Activated CD8-positive, alpha-beta memory T cell treated with anti-CD3 and anti-CD28 coated beads for 4 hours (primary cell): ENCODE measurements at places on chromosomes 2 and 18.
A peak's percentile ranks its signal among the peaks of the same experiment; 100 is the strongest.

DNA sequence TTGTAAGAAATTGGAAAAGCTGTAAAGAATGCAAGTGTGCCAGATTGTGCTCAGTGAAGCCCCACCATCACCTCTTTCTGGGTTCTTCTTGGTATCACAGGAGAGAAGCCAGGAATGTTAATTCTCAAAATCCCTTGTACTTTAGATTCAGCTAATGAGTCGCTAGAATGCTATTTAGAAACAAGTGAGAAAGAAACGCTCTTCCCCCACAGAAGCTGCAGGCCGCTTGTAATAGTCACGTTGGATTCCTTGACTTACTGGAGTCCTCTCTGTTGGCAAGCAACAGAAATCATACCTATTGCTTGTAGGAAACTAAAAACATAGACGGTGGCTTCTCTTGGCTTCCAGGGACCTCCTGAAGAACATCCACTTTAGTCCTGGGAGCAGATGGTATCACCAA, 375.6 kb upstream of the LRATD1 start:
- no peak for DNase-seq

GRCh38 chr2:69945441-69945840, 16.0 kb downstream of the ASPRV1 start:
- no peak for DNase-seq

DNA sequence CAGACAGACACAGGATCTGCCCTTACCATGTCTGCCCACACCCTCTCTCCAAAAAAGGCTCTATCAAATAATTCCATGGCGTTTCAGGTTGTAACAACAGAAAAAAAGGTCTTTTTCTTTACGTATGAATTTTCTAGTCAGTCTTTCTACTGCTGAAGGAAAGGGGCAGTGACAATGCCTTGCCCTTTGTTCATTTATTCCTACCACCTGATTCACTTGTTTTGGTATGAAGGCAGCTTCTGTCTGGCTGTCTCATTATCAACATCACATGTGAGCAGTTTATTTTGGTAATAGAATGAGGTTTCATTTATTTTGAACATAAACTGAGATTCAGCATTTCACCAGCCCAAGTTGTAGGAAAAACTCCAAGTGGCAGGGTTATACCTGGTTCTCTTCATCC, 94.3 kb upstream of the KLF7 start:
- no peak for DNase-seq

DNA sequence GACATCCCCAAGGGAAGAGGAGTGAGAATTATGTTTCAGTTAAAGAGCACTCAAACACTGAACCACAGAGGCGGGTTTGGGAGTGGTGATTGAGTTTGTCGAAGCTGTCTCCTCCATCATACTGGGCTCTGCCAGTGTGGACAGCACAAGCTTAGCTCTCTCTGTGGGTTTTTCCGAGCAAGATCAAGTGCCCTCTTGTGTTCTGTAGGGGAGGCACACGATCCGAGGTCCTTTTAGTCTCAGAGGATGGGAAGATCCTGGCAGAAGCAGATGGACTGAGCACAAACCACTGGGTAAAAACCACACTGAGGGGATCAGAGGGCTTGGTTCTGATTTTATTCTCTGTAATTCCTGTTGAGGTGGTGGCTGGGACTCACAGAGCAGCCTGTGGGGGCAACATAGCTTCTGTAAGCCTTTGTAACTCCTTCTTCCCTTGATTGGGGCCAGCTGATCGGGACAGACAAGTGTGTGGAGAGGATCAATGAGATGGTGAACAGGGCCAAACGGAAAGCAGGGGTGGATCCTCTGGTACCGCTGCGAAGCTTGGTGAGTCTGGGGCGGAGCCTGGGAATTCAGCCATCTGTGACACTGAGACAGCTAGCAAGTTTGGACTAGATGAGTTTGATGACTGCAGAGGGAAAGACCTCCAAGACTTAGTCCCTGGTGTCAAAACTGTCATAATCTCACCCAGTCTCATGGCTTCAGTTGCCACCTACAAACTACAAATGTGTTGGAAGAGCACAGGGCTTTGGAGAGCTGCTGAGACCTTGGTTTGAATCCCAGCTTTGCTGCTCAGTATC, 2.0 kb downstream of the NAGK start:
- DNase-seq: no peak

- DNase-seq: no peak
These were observed 353.7 kb downstream of the ARL6IP6 start for GRCh38 chr2:153072077-153072476.

GRCh38 chr2:8595811-8596600, 85.8 kb upstream of the ID2 start:
- no peak for DNase-seq

- DNase-seq: peak; percentile 50
These were observed 15.1 kb upstream of the NMUR1 start for GRCh38 chr2:231545105-231545902.

GRCh38 chr2:78068808-78069207, 546.6 kb upstream of the LRRTM4 start:
- no peak for DNase-seq

DNA sequence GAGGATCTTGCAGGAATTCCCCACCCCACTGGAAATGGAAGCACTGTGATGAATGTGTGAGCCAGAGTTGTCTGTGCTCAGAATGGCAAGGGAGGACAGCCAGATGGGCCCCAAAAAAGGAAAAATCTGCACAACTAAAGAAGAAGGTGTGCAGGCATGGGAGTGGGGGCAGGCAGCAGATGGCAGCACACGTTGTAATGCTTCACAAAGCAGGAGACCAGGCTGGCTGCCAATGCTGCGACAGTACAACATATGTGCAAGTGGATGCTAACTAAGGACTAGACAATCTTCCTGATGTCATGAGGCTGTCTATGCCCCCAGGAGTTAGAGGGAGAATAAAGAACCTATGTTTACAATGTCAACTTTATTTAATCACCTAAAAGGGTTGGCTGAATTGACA, 27.2 kb downstream of the ST6GAL2 start:
- no peak for DNase-seq

DNA sequence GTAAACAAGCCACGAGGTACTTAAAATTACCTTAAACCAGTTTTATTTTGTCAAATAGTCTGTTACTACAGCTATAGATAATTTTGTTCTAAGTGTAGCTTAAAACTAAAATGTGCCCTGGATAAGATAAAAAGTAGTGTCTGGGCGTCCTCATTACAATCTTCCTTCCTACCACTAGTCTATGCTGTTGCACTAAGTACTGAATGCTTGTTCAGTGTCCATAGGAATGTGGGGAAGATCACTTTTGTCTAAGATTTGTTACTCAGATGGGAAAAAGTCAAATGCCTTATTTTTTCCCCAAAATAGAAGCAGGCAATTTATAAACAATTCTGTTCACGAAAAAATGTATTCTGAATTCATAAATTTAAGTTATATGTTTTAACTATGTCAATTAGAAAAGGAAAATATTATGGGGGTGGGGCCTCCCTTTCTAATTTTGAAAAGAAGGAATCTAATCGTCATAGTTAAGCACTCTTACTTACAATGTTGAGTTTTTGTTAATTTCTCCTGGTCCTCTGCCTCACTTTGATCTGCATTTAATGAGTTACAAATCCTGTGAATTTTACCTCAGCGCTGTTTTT, 140.4 kb upstream of the VRK2 start:
- DNase-seq: no peak

DNA sequence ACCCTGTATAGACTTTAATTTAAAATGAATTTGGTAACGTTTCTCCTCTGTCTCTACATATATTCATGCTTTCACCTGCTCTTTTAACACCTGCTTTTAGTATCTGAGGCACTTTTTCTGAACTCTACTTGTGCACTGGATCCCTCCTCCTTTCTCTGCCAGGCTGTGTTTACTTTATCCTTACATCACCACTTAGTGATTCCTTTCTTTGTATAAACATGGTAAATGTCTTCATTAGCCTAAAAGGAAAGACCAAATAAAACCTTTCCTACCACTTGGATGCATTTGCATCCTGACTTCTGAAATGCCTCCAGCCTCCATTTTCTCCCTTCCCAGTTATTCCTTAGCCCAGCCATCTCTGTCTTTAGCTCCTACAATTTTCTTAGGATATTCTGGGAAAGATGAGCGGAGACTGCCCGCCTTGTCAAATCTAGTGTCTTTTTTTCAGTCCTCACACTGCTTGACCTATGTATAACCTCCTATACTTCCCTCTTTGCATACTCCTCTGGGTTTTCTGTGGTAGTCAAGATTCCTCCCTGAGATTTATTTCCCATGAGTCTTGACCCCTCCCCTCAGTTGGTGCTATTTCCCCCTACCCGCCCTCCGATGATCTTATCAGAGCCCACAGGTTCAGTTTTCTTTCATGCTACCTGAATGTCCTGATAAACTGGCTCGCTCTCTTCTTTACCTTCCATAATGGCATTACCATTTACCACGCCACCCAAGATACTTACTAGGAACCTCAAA, 44.8 kb downstream of the REL start:
- DNase-seq: no peak

DNA sequence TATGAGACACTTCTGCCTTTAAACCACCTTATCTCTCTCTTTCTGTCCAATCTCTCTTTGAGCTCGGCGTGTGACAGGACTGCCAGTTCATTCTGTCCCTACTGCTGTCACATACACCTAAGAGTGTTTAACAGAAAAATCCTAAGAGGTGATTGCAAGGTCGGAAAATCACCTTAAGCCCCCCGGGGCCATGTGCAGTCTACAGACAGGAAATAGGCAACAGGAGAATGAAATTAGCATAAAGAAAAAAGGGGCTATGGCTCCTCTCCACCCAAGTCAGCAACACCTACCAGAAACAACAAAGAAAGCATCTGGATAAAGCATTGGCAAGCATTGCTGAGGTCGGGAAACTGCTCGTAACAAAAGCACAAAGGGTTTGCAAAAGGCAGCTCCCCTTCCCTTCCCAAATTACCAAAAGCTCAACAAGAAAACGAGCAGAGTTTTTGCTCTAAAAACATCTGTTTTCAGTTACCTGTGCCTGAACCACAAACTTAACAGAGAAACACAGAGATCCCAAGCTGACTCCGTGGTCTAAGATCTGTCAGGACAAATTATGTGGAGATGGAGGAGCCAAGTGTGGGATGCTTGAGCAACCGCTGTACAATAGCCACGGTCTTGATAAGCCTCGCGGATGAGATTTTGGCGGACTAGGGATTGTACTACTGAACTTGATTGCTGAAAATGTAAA, 30.4 kb downstream of the ANKRD44 start:
- no peak for DNase-seq

- no peak for DNase-seq
These were observed 19.0 kb downstream of the BOK start for GRCh38 chr2:241577413-241578122.

GRCh38 chr2:24220554-24221291, 45.9 kb downstream of the FAM228A start:
- no peak for DNase-seq

- DNase-seq: no peak
These were observed 151.7 kb downstream of the ARHGAP28 start for GRCh38 chr18:6881034-6881820.

- no peak for DNase-seq
These were observed 92.2 kb upstream of the CDKL4 start for GRCh38 chr2:39335930-39336329.

DNA sequence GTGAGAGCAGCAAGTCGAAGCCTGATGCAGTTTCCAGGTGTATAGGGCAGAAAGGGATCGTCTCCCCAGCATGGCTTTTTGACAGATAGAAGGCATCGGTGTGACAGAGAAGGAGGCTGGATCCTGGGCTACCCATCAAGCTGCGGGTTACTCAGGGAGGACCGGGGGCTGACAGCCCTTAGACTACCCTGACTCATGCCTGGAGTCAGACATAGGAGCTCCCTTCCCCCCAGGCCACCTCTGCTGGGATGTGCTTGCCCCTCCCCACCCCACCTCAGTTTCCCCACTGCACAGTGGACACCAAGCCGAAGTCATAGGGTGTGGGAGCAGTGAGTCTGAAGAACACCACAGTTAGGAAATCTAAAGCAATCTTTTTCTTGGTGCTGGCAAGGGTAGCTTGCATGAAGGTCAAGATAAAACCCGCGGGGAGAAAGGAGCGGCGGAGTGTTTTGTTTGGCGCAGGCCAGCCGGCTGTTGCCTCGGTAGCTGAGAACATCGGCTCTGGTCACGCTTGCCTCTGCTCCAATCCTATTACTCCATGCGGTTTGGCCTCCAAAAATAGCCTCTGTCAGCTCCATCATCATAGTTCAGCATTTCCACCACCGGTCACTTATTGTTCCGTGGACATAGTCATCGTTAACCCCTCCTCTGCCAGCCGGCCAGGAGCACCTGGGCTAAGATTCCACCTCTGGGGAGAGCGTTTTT, 169.2 kb upstream of the GLI2 start:
- no peak for DNase-seq

DNA sequence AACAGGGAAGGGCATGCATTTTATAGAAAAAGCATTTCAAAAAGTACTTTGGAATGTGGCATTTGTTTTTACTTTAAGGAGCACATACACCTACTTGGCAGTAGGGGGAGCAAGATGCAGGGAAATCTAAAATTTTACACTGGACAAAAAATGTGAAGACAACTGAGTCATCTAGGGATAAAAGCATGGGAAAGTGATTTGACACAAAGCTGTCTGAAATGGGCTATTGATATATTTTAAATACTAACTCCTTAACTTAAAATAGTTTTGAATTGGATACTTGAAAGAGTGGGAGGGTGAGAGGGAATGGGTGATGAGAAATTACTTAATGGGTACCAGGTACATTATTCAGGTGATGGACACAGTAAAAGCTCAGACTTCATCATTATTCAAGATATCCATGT, 15.8 kb downstream of the TMEM200C start:
- DNase-seq: no peak

DNA sequence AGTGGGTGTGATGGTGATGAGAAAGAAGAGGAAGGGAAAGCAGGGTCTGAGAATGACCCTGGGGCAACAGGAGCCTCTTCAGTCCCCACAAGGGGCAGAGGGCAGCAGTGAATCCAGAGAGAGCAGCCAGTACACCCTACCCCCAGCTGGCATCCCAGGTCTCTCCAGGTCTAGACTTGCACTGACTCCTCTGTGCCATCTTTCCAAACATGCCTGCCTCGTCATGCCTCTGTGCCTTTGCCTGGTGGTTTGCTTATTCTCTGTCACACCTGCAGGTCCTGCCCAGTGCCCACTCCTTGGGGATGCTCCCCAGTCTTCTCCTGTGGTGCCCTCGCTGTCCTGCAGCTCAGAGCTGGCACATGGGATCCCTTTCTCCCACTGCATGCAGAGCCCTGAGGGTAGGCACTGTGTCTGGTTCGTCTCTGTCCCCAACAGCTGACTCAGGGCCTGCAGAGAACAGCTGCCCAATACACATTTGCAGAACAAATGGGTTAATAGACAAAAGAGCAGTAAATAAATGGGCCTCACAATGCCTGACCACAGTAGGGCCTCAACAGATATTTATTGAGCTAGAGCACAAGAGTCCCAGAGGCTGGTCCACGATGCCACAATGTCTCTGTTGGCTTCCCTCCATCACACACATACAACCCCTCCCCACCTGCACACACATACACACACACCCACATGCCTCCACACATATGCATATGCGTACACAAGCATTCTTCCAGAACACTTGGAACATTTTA, 89.8 kb downstream of the HS1BP3 start:
- no peak for DNase-seq

DNA sequence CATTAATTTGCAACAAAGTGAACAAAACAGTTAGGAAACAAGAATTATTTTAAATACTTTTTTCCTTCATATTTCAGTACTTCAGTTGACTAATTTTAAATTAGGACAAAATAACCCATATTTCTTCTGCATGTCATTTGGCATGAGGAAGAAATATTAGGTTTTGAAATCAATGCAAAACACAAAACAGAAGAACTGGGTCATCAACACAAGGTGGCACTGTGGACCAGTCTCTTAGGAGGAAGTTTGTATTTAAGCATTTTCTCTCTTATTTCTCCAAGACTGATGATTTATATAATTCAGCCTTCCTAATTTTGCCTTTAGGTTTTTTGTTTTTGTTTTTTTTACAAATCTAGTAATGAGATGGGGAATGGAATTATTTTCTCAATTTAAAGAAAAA, 352.8 kb upstream of the KCNH7 start:
- no peak for DNase-seq
